ENCODE measurements at places on chromosomes 3 and 15.

- no peak for DNase-seq
Observed at GRCh38 chr15:97729270-97729669, 231.2 kb upstream of the ARRDC4 start.

- DNase-seq, result no peak
Observed at GRCh38 chr3:151301787-151302186, 14.8 kb downstream of the GPR87 start.

DNA sequence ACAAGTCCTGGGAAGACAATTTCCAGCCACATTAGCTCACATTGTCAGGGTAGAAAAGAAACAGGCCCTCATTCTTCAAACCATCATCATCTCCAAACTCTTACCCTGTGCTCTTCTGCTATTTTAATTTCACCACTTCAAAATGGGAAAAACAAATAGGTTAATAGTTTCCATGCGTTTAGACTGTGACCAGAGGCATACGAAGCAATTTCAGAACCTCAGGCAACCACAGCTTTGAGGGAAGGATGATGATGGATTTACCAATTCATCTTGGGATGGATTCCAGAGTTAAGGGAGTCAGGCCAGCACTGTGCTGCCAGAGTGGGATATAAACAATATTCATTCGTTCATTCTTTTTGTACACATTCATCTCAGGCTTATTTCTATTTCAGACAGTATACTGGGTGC is 307.8 kb upstream of the TPRG1 start:
- no peak for DNase-seq

GRCh38 chr3:72977060-72977808 is 19.4 kb upstream of the PPP4R2 start:
- no peak for DNase-seq

GRCh38 chr15:57045741-57046382 is 127.4 kb downstream of the TCF12 start:
- no peak for DNase-seq

GRCh38 chr15:77702211-77702957 is 69.7 kb upstream of the LINGO1 start:
- no peak for DNase-seq

- no peak for DNase-seq
Observed at GRCh38 chr3:42505849-42506410, 3.5 kb downstream of the VIPR1 start.

DNA sequence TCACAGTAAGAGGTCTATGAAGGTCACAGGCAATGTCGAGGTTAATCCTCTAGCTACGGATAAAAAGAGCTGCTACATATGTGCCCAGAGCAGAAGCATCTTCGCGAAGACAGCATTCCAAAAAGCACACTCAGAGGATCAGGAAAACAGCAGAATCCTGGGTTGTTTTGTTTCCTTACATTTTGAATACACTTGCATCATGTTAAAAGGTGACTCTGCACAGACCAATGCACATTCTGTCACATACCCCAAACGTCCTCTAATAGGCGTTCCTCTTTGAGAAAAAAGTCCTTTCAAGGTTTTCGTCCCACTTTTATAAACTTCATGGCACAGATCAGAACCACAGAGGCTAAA is 52.7 kb downstream of the VGLL4 start:
- DNase-seq, result no peak

DNA sequence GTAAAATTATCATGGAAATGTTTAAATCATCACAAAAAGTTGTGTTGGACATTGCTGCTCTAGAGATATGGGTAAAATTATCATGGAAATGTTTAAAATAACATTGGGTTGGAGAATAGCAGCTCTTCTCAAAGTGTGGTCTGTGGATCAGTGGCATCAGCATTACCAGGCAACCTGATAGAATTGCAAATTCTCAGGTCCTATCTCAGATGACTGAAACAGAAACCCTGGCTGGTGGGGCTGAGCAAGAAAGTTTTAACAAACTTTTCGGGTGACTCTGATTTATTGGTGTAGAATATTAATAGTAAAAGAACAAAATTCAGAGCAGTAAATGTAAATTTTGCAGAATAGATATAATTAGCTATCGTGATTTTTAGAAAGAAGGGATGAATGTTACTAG is 28.9 kb downstream of the NXPE3 start:
- DNase-seq, result no peak

DNA sequence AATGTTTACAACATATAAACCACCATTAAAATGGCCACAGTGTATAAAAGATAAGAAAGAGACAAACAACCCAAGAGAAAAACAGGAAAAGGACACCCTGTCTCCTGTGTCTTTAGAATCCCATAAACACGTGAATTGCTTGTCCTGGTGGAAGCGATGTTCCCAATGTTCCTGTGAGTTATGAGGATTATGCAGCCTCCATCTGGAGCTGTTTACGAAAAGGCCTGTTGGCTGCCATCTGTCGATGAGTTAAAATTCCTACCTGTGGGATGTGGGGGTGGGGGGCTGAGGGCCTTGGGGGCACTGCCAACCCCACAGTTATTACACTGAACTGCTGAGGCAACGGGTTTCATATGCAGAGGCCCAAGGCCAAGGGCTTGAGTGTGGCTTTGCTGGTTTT is 13.6 kb downstream of the NISCH start:
- DNase-seq, result no peak

- DNase-seq, result no peak
Observed at GRCh38 chr15:42163947-42164550, 7.6 kb upstream of the PLA2G4F start.

- DNase-seq, result no peak
Observed at GRCh38 chr15:42024303-42024702, 3.5 kb upstream of the PLA2G4E start.

- DNase-seq, result no peak
Observed at GRCh38 chr15:37130356-37130755, 30.0 kb upstream of the MEIS2 start.

GRCh38 chr3:153355559-153355958 is 193.5 kb downstream of the RAP2B start:
- DNase-seq, result no peak

DNA sequence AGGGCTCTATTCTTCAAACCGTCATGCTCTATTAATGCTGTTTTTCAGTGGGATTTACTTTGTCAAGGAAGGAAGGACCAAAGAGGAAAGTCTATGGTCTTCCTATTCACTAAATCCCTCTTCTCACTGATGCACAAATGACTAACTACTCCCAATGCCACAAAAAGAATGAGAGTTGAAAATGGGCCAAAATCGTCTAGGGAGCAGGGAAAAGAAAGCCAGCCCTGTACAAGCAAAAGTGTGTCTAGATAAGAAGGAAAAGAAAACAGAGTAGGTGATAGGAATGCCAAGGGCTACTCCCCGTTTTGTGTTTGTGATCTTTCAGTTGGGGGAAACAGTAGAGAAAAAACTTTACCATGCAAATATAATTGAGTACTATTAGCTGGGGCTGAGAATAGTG is 97.2 kb upstream of the TMCO5A start:
- DNase-seq, result no peak

- DNase-seq, result no peak
Observed at GRCh38 chr3:153163393-153163724, 1.3 kb downstream of the RAP2B start.

DNA sequence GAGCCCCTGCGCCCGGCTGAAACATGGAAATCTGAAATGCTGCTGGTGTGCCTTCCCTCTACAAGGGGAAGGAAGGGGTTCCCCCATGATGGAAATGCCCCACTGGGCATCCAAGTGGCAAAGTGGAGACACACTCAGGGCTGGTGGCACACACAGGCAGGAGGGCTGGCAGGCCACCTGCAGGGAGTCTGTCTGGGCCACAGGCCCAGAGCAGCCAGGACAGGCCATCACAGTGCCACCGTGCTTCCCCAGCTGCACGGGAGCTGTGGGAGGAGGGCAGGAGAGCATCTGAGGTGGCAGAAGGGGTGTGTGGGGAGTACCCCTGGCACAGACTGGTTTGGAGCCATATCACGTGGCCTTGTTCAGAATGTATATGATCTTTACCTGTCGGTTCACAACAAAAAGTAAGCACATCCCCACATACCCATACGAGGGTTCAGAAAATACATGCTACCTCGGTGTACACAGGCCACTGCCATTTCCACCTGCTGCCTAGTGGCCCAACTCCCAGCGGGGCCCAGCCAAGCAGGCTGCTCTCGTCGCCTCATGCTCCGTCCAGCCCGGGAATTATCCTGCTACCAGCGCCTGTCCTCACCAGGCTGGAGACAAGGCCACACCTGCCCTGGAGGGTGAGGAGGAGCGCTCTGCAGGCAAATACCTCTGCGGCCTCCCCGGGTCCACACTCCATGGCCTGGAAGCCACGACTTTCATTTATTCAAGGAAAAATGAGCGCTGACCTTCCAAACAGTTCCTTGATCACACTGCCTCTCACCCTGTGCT is 22.6 kb upstream of the DUSP7 start:
- DNase-seq, result no peak

DNA sequence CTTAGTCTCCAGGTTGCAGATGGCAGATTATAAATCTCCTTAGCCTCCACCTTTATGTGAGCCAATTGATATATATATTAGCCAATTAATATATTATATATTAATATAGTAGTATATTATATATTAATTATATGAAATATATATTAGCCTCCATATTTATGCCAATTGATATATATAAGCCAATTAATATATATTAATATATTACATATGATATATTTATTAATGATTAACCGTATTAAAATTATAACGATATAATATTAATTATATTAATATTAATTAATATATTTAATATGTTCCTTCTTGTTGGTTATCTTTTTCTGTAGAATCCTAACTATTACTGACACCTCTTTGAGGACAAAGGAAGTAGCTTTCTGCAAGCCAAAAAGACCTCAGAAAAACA is 972.5 kb downstream of the GBE1 start:
- DNase-seq, result no peak

- DNase-seq, result no peak
Observed at GRCh38 chr3:101303089-101303731, 17.2 kb downstream of the IMPG2 start.

GRCh38 chr15:69704229-69704628 is 251.6 kb downstream of the RPLP1 start:
- DNase-seq, result no peak

DNA sequence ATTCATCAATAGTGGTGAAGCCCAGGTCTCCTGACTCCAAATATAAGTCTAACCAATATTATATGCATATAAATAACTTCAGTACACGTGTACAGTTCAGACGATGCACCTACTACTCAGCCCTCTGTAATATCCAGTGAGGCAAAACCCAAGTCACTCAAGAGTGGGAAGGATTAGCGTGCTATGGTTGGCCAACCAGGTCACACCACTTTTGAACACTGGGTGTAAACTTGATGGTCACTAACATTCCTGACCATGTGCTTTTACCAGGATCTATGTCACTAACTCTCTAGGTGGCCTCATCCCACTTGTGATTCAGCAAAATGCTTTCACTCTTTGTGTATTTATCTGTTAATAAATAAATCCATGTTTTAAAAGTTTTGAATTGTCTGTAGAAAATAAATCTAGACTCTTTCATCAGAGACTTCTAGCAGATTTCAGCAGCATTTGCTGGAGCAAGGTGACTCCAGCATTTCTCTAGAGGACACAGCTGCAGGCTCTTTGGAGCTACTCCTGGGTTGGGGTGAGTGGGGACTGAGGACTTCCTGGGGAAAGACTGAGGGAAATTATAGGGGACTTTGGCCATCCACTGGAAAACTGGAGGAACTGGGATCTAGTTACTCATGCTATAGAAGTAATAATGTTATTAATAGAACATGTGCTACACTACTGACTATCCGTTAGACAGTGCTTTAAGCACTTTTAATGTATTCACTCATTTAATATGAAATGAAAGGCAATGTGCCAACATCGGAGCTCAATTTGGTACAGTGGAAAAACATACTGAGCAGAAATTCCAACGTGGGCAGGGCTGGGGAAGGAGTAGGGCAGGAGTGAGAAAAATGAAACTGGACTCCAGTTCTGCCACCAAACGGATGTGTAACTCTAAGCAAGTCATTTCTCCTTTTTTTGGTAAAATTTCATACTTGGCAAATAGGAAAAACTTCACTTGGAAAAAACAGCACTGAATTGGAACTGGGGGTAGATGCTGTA is 97.9 kb downstream of the RORA start:
- no peak for DNase-seq

GRCh38 chr15:81000144-81000623 is 539 bp upstream of the TLNRD1 start:
- DNase-seq, result no peak

- no peak for DNase-seq
Observed at GRCh38 chr3:178203165-178203564, 333.1 kb upstream of the KCNMB2 start.

GRCh38 chr15:59515190-59515589 is 77.2 kb downstream of the FAM81A start:
- no peak for DNase-seq
